ENCODE measurements at places on chromosomes 11 and 22.

GRCh38 chr22:48757985-48758561 is 1069.6 kb downstream of the BRD1 start:
- no peak for DNase-seq

- peak; percentile 60 for DNase-seq
These were observed 44.2 kb downstream of the LMO1 start for GRCh38 chr11:8219257-8220021.

- no peak for DNase-seq
These were observed 27.1 kb upstream of the OPCML start for GRCh38 chr11:133559382-133559781.

GRCh38 chr22:24106385-24107381 is 74.6 kb upstream of the SUSD2 start:
- DNase-seq, result no peak

GRCh38 chr11:107752949-107753822 is 41.3 kb upstream of the SLN start:
- no peak for DNase-seq

GRCh38 chr11:865462-866430 is 23.1 kb downstream of the TSPAN4 start:
- no peak for DNase-seq

DNA sequence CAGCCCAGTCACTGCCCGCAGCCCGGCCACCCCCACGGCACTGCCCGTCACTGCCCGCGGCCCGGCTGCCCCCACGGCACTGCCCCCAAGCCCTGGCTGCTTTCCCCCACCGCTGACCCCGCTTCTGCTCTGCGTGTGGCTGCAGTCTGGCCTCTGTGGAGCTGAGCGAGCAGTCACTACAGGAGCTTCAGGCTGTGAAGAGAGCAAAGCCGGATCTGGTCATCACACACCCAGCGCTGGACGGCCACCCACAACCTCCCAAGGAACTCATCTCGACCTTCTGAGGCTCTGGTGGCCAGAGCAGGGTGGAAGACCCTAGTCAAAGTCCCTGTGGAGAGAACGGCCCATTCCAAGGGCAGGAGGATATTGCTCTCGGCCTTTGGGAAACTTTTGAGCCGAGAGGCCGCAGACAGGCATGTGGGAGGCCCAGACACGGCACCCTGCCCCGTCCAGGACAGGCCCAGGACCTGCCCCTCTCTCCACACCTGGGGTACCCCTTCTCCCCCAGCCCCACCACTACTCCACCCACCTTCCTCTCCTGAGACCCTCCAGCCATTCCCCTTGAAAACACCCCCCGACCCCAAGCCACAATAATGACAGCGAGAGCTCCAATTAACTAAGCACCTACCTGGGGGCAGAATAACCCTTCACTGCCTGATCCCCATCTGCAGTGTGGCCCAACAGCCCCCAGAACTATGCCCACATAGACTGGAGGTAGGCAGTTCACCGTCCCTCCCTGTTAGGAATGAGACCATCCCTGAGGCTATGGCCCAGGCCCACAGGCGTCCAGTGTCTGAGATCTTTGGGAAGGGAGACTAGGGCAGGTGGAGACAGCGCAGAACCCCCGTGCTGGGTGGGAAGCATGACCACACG is 3.7 kb upstream of the PGGHG start:
- no peak for DNase-seq

GRCh38 chr11:119490253-119491006 is 67.5 kb upstream of the THY1 start:
- DNase-seq, result no peak

DNA sequence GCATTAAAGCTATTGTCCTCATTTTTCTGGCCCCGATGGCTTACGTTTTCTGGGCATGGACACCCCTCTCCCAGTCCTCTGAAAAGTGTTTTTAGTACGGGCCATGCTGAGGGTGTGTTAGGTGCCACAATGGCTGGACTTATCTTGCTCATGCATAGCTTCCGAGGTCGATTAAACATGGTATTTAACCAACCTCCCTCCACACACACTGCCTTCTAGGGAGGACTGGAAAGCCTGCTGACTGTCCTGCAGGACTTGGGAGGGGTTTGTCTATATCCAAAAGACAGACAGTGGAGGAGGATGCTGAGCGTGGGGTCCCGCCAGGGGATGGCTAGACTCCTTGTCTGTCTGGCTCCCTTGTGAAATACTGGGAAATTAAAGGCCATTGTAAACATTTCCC is 95.3 kb downstream of the FBXO7 start:
- no peak for DNase-seq

GRCh38 chr11:24805671-24806070 is 308.8 kb downstream of the LUZP2 start:
- no peak for DNase-seq

DNA sequence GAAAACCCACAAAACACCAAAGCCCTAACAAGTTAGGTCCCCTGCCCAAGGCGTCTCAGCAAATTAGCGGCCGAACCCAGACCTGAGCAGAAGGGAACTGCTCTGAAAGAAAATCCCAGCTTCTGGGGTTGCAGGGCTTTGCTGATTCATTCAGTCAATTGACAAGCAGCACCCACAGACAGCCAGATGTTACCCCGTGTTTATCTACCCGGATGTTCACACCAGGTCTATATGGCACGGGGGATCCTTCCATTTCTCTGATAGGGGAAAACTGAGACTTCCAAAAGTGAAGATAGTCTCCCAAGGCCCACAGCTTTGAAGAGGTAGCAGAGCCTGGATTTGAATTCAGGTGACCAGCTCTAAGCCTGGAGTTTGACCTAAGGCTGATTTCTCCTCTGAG is 14.0 kb upstream of the OAF start:
- no peak for DNase-seq

GRCh38 chr11:43997022-43997660 is 50.6 kb upstream of the ACCSL start:
- DNase-seq, result no peak

DNA sequence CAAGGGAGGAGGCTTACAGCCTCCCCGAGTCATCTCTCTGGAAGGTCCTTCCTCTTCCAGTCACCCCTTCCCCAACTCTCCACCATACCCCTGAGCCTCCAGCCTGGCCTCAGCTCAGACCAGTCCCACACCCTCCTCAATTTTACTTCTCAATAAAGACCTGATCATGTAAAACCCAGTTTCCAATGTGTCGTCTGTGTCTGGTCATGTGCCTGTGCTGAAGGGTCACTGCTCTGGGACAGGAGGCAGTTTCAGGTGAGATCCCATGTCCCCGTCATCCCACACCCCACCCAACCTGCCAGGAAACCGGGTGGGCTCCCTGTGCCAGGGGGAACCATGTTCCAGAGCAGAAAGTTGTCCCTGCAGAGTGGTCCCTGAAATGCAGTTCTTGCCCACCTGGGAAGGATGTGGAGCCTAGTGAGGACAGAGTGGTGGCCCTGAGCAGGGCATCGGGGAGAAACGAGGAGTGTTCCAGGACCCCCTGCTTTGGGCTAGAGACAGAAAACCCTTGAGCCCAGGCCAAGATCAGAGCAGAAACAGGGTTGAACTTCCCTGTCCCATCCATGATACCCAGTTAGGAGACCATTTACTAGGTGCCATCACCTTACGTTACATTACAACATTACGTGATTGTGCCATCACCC is 19.4 kb downstream of the IGLL5 start:
- no peak for DNase-seq

DNA sequence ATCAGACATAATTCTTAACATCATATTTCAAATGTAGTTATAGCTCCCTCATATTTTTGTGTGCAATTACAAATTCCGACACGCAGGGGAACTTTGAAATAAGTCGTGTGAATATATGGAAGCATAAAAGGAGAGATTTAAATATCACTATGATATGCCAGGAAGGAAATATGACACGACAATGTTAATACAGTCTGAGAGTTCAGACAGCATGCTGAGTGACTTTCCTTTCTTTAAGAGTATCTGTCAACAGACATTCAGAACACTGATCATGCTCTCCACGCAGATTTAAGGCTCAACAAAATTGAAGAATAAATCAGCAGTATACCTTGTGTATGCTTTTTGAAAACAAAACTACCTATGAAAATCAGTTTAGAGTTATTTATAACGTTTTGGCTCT is 232.6 kb upstream of the CARD18 start:
- DNase-seq, result no peak

DNA sequence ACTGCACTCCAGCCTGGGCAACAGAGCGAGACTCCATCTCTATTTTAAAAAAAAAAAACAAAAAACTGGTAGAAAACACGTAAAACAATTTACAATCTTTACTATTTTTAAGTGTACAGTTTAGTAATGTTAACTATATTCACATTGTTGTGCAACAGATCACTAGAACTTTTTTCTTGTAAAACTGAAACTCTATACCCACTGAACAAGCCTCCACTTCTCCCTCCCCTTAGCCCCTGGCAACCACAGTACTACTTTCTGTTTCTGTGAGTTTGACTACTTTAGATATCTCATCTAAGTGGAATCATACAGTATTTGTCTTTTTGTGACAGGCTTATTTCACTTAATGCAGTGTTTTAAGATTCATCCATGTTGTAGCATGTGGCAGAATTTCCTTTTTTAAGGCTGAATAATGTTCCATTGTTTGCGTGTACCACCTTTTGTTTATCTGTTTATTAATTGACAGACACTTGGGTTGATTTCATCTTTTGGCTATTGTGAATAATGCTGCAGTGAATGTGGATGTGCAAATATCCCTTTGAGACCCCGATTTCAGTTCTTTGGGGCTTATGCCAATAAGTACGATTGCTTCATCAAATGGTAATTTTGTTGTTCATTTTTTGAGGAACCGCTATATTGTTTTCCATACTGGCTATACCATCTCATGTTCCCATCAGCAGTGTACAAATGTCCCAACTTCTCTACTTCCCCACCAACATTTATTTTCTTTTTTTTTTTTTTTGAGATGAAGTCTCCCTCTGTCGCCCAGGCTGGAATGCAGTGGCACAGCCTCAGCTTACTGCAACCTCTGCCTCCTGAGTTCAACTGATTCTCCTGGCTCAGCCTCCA is 11.0 kb downstream of the DDB2 start:
- no peak for DNase-seq

GRCh38 chr11:80773919-80774318 is 1333.1 kb upstream of the TENM4 start:
- no peak for DNase-seq

DNA sequence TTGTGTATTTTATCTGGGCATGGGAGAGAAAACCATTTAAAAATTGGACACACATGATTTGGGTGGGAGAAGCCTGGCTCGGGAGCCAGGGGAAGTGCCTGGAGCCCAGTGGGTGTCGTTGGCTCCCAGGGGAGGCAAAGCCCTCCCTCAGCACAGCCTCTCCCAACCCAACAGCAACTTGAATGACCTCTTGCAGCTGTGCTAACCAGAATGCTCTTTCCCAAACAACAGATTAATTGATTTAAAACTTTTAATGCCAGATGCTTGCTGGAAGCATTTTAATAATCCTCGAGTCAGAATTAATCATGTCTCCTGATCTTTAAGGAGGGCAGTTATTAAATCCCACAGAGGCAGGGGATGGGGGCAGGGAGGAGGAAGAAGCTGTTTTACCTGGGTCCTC is 401.6 kb downstream of the BUD13 start:
- no peak for DNase-seq

- DNase-seq, result no peak
These were observed 878.1 kb downstream of the BRD1 start for GRCh38 chr22:48949375-48950149.

- DNase-seq, result no peak
These were observed 43.8 kb downstream of the SIK3 start for GRCh38 chr11:117054382-117054781.

GRCh38 chr11:40276960-40277359 is 1182.5 kb downstream of the LRRC4C start:
- no peak for DNase-seq

- DNase-seq, result no peak
These were observed at the start of gene GPR83 for GRCh38 chr11:94400839-94401772. TSS of gene GPR83 (minus strand) at chr11:94401419. CDS start at chr11:94401247, 172 bp downstream.

DNA sequence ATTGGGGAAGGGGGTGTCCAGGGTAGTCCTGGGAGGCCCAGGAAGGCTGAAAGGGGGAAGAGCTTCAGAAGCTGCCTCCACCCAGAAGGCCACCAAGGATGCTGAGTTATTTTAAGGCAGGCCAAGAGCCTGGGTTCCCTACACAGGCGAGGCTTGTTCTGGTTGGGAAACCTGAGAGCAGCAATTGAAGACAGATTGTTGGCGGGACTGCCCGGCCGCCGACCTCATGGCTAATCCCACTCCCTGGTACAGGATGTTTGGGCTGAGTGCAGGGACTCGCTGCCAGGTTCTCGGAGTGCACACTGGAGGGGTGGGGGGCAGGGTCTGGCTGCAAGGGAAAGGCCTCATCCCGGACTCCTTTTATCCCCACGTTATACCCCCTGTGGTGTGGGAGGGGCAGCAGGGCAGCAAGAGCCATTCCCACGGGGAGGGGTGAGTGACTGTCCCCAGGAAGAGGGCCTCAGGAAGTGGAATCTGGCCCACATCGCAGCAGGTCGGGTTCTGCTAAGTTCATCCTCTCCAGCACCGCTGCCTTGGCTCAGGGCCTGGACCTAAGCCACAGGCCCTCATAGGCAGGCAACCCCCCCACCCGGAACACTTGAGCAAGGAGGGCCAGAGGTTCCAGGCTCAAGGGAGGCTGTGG is 43.6 kb upstream of the PRR5 start:
- DNase-seq, result peak; percentile 51
